ENCODE measurements at places on chromosomes 13 and 19. TPM values are rescaled to one million over a fixed set of nuclear protein-coding genes. Genes with fewer than 3 reads are reported as not detected.

Gene SIAH3
- total RNA-seq: not detected

Gene SULT2A1
- total RNA-seq: not detected

Gene FBXO27
- total RNA-seq: 5.1 TPM

Gene DLEU7
- not detected for total RNA-seq

Gene GIPR
- total RNA-seq: 3.1 TPM

Gene ZNF738
- 2.3 TPM for total RNA-seq

Gene SELENOV
- total RNA-seq: not detected

Gene ATP1A3
- total RNA-seq: 81.4 TPM

Gene IQCN
- total RNA-seq: 1.5 TPM

Gene CEACAM20
- not detected for total RNA-seq

Gene ZNF729
- total RNA-seq: not detected

Gene KLK2
- not detected for total RNA-seq

Gene ADGRE2
- 1.1 TPM for total RNA-seq

Gene ADAMTSL5
- 14.5 TPM for total RNA-seq

- no peak for DNase-seq
These were observed 38.9 kb downstream of the DZIP1 start for GRCh38 chr13:95605448-95606125.

- no peak for DNase-seq
These were observed 79.2 kb downstream of the IRS2 start for GRCh38 chr13:109707044-109707741.

DNA sequence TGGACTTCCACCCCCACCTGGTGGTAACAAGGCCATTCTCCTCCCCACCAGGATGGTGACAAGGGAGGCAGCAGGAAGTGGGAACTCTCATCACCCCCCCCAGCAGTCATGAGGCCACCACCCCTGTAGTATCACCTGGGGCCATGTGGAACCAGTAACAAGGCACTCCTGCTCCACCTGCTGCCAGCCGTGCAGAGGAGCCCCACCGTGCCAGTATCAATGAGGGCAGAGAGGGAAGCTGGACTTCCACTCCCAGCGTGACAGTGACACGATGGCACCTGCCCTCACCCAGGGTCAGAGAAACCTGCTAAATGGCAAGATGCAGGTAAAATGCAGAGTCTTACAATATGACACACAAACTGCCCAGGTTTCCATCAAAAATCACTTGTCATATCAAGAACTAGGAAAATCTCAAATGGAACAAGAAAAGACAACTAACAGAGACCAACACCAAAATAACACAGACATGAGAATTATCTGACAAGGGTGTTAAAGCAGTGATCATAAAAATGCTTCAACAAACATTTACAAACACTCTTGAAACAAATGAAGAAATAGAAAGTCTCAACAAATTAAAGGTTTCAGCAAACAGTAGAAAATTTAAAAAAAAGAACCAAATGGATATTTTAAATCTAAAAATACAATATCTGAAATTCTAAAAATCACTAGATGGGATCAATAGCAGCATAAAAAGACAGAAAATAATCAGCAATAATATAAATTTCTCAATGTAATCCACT is 9.1 kb upstream of the SPACA7 start:
- no peak for DNase-seq

GRCh38 chr19:15294561-15294990 is 37.8 kb downstream of the BRD4 start:
- DNase-seq: no peak

DNA sequence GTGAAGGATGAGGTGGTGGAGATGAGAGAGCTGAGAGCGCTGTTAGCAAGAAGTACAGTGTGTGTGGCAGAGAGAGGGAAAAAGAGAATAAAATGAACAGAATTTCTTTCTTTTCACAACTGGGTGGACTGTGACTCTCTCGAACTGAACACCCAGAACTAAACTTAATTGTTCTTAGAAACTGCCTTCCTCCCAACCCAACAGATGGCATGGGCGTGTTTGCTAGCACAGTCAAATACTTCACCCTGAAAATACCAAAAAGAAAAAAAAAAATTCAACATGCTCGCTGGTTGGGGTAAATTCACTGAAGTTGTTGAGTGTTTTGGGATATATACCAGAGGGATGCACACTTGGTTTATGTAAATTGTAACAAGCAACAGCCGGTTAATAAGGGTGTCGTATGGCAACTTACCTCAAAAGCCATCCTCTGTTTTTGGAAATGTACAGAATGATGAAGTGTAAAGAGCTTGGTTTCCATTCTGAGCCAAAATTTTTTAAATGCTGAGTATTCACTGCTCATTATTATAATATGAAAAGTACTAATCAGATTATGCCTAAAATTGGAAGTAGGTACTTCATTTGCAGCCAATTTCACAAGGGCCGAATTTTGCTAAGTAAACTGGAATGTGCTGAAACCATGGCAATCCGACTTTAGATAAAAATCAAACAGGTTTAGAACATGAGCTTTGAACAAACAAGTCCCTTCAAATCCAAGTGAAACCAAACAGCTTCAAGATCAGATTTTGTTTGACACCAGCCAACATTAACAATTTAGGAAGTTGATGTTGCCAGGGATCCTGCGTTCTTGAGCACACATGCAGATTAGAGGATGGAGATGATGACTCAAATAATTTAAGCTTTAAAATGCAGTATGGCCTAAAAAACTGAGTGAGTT is 115.8 kb downstream of the ZIC5 start:
- no peak for DNase-seq

- no peak for DNase-seq
These were observed 46.1 kb upstream of the ZNF780A start for GRCh38 chr19:40136818-40137217.

- no peak for DNase-seq
These were observed 76.1 kb upstream of the UQCRFS1 start for GRCh38 chr19:29289020-29289419.

GRCh38 chr13:98226496-98226895 is 49.4 kb upstream of the RNF113B start:
- DNase-seq: no peak

- no peak for DNase-seq
These were observed 14.5 kb downstream of the SHISA2 start for GRCh38 chr13:26037302-26037701.

- DNase-seq: no peak
These were observed 18.6 kb upstream of the ADPRHL1 start for GRCh38 chr13:113471844-113472243.

DNA sequence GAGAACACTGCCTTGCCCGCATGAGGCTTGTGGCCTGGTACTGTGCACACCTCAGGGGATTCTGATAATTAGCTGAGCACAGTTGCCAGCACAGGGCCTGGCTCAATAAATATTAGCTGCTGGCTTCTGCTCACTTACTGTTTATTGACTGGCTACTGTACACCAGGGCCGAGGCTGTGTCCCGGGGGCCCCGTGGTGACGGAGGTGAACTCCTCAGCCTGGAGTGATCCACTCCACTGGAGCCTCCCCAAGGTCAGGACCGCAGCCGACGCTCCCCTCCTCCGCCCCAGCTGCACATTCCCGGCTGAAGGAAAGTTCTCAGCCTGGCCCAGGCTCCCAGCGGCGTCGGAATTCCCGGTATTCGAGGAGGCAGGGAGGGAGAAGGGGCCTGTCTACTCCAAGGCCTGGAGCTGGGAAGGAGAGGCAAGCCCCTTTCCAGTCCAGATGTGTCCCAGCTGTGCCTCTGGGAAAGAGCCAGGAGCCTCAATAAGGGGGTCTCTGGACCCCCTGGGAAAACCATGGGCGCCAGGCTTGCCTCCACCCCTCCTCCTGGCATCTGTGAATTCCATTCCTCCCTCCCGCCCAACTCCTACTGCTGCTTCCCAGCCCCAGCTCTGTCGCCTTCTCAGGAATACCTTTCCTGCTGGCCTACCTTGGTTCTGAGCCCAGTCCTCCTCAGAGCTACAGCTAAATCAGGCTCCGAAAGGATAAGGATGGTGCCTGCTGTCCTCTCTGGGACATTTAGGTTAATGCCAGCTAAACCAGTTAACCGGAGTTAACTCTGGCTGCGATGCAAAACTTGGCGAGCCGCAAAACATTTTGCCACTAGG is 7.3 kb downstream of the RPS16 start:
- DNase-seq: no peak

DNA sequence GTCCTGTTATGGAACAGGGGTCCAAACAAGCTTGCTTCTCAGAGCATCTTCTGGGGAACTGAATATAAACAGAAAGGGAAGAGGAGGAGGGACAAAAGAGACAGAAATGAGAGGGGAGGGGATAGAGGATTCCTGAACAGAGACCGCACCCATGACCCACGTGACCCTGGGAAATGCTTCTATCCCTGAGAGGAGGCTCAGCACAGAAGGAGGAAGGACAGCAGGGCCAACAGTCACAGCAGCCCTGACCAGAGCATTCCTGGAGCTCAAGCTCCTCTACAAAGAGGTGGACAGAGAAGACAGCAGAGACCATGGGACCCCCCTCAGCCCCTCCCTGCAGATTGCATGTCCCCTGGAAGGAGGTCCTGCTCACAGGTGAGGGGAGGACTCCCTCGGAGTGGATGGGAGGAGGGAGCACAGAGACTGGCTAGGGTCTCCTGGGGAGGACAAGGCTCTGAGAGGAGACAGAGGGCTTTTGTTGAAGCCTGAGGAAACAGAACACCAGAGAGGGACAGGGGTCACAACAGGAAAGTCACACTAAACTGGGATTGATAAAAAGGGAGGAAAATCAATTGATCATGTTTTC is at the start of gene CEACAM6:
CEACAM6 (plus strand) TSS at position 203 of the 586 bp plus-strand sequence; CDS start at position 312, 109 bp downstream.
- no peak for DNase-seq

DNA sequence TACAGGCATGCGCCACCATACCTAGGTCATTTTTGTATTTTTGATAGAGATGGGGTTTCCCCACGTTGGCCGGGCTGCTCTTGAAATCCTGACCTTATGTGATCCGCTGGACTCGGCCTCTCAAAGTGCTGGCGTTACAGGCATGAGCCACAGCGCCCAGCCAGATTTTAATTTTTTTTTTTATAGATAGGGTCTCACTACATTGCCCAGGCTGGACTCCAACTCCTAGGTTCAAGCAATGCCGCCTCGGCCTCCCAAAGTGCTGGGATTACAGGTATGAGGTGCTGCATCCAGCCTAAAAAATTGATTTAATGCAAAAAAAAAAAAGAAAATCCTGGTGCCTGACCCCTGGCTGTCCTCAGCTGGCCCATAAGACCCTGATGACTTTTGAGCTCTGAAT is 24.9 kb upstream of the CERS4 start:
- no peak for DNase-seq

- DNase-seq: no peak
These were observed 577.9 kb downstream of the IRS2 start for GRCh38 chr13:109208522-109208921.

- DNase-seq: no peak
These were observed 318.8 kb downstream of the ATP8A2 start for GRCh38 chr13:25690582-25690981.

GRCh38 chr19:17842663-17843291 is 5.0 kb downstream of the JAK3 start:
- DNase-seq: no peak

DNA sequence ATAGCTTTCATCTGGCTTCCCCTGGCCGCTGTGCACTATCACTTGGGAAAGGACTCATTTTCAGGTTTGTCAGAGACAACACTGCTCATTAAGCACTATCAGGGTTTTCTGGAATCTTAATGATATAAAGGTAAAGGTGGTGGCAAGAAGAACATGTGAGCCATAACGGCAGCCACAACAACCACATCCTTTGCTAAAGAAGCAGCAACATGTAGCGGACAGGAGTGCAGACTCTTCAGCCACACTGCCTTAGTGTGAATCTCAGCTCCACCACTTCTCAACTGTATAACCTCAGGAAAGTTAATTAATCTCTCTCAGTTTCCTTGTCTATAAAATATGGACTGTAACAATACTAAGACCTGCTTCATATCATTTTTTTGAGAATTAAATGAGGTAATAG is 24.1 kb upstream of the MIR17HG start:
- DNase-seq: no peak

GRCh38 chr13:23567906-23568460 is 2.2 kb upstream of the TNFRSF19 start:
- no peak for DNase-seq

- no peak for DNase-seq
These were observed 59.4 kb downstream of the XPO4 start for GRCh38 chr13:20843166-20843565.

GRCh38 chr13:98285317-98285716 is 108.2 kb upstream of the RNF113B start:
- no peak for DNase-seq

GRCh38 chr19:1961000-1961883 is 20.3 kb downstream of the CSNK1G2 start:
- DNase-seq: no peak

DNA sequence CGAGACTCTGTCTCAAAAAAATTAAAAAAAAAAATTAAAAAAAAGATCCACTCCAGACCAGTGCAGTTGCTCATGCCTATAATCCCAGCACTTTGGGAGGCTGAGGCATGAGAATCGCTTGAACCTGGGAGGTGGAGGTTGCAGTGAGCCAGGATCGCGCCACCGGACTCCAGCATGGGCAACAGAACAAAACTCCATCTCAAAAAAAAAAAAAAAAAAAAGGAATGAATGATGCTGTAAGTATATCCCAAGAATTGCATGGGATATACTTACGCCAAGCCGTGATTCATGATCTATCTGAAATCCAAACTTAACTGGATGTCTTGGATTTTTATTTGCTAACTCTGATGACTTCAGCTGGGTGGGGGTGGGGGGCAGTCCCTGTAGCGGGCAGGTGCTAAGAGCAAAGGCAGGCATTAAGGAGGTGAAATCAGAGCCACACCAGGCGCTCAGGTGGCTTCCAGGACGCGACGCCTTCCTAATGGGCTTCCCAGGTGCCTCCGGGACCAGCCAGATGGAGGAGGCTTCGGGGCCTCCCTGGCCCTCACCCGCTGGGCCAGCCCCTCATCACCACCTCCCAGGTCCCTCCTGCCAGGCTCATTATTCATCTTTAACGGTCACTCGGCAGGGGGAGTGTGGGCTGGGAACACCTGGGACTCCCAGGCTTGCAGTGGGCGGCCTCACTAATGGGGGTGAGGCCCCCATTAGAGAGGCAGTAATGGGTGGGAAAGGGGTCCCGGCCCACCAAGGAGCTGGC is 11.4 kb upstream of the FUT5 start:
- no peak for DNase-seq

DNA sequence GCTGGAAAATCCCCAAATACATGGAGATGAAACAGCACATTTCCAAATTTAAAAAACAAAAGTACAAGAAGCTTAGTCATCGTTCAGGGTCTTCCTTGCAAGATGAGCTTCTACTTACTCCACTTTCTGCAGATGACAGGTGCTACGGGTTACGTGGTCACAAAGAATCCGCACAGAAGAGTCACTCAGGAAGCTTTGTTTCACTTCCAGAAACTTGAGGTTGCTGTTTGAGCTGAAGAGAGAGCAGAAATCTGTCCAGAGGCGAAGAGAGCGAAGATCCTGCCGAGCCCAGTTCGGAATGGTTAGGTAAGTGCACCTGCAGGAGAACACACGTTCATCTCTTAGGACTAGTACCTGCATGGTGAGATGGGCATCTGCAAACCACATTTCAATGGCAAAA is 9.4 kb downstream of the NLRP7 start:
- no peak for DNase-seq

- DNase-seq: no peak
These were observed 65.1 kb downstream of the KCNRG start for GRCh38 chr13:50080203-50080910.

DNA sequence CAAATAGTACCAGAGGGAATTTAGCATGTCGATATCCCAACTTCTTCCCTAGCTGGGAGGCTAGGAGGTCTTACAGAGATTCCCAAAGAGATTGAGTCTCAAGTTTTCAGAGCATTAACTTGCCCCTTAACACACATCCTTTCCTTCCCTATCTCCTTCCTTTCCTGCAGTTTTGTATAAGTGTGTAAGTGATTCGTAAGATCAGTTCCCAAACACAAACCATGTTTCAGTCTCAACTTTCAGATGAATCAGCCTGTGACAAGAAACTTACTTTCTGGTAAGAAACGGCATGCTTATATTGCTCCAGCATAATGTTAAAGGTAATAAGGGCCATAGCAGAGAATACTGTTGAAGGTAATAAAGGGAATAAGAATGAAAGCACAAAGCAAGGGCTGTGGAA is 472.2 kb downstream of the LIG4 start:
- DNase-seq: no peak

Data from right atrium auricular region (tissue), 2 donors.